ENCODE measurements at places on chromosomes 13 and 19. TPM values are rescaled to one million over a fixed set of nuclear protein-coding genes. Genes with fewer than 3 reads are reported as not detected.

GRCh38 chr19:3243819-3244700, 19.6 kb downstream of the CELF5 start:
- DNase-seq = peak; percentile 25

HPN gene
- 1.8 TPM for polyA plus RNA-seq

- DNase-seq = no peak
These were observed 9.7 kb upstream of the DPRX start for GRCh38 chr19:53621885-53622740.

DNA sequence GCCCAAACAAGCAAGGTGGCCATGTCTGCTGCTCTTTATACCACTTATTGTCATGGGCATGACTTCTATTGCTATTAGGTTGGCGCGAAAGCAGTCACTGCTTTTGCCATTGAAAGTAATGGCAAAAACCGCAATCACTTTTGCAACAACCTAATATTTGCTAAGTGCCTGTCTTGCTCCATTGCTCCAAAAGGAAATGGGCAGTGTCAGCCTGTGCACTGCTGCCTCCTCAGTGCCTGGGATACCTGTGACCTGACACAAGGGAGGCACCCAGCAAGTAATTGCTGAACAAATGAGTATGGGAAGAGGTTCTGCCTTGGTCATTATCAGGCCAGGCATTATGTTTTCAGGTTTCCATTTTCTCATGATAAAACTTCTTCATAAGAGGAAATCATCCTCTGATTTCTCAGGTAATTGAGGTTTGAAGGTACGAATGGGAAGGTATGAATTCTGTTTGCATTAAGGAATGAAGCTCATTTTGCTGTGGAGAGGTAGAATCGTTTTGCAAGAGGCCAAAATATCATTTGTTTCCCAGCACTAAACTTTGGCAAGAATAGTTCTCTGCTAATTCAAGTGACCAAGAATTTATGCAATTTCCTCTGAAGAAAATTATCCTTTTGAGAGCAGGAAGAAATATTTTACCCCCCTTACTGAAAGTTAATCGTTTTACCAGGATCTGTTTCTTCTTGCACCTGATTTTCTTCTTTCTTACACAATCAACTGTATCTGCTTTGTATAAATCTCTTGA, 128.4 kb upstream of the SPRY2 start:
- no peak for DNase-seq

OR7C1 gene
- not detected for polyA plus RNA-seq

Measured in small intestine (tissue), 16 donors.